Bone marrow (tissue), 2 donors: ENCODE measurements at places on chromosomes 16 and 17.

- DNase-seq = no peak
These were observed 33.9 kb downstream of the MYH11 start for GRCh38 chr16:15822957-15823356.

- no peak for DNase-seq
These were observed 14.0 kb upstream of the MTMR4 start for GRCh38 chr17:58528443-58528842.

DNA sequence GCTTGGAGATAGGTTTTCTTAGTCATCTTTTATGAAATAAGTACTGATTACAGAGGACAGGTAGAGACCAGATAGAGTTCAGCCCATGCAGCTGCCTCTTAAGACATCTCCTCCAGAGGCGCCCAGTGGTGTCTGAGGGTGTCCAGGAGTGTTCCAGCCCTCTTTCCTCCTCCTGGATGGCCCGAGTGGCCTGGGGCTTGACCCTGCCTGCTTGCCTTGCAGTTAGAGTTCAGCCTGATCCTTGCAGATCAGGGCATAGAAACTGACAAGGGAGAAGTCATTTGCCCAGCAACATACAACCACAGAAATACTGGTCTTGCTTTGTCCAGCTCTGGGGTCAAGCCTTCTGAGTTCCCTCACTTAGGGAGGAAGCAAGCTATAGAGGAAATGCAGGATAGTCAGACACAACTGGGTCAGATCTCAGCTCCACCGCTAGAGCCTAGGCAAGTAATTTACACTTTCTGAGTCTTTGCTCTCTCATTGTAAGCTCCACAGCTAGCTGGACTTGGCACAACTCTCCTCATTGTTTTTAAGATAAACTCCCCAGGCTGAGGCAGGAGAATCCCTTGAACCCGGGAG, 3.6 kb upstream of the CCL1 start:
- DNase-seq = no peak

DNA sequence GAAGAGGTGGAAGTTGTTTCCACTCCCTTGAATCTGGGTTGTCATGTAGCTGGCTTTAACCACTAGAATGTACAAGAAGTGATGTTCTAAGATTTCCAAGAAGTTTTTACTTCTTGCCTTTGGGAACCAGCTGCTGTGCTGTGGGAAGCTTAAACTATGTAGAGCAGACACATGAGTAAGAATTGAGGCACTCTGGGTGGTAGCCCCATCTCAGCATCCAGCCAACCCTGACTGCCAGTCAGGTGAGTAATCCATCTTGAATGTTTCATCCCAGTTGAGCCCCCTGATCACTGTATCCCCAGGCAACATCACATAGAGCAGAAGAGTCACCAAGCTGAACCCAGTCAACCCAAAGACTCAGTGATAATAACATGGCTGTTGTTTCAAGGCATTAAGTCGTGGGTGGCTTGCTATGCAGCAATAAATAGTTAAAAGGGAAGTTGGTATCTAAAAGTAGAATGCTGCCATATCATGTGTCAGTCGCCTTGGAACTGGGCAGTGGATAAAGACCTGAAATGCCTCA, 62.8 kb upstream of the GPR139 start:
- DNase-seq = no peak

DNA sequence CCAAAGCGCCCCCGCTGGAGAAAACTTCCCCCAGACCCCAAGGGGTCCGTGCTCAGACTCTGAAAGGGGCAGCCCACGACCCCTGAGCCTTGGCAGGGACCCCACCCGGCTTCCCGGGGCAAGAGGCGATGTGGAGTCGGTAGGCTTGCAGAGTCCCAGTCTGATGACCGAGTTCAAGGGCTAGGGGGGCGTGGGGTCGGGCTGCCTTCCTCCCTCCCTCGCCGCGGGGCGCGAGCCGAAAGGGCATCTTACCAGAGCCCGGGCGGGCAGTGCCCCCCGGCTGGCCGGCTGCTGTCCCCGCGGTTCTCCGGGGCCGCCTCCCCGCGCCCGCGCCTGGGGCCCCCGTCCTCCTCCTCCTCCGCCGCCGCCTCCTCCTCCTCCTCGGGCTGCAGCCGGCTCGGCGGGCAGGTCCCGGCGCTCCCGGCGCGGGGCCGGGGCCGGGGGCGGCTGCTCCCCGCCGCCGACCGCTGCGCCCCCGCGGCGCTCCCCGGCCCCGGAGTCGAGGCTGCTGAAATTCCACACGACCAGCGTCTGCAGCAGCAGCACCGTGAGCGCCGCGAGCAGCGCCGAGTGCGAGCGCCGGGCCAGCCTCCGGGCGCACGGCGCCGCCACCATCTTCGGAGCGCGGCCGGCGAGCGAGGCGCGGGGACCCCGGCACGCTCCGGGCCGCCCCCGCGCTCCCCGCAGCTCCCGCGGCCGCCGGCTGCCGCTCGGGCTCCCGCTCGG, 415 bp downstream of the XYLT1 start:
- DNase-seq = peak; percentile 25

GRCh38 chr16:88651989-88652761, 1.3 kb upstream of the CYBA start:
- DNase-seq = no peak

- DNase-seq = no peak
These were observed 3.0 kb downstream of the RASL10B start for GRCh38 chr17:35734396-35734795.

- DNase-seq = no peak
These were observed 12.3 kb upstream of the SPAG9 start for GRCh38 chr17:51132964-51133319.

DNA sequence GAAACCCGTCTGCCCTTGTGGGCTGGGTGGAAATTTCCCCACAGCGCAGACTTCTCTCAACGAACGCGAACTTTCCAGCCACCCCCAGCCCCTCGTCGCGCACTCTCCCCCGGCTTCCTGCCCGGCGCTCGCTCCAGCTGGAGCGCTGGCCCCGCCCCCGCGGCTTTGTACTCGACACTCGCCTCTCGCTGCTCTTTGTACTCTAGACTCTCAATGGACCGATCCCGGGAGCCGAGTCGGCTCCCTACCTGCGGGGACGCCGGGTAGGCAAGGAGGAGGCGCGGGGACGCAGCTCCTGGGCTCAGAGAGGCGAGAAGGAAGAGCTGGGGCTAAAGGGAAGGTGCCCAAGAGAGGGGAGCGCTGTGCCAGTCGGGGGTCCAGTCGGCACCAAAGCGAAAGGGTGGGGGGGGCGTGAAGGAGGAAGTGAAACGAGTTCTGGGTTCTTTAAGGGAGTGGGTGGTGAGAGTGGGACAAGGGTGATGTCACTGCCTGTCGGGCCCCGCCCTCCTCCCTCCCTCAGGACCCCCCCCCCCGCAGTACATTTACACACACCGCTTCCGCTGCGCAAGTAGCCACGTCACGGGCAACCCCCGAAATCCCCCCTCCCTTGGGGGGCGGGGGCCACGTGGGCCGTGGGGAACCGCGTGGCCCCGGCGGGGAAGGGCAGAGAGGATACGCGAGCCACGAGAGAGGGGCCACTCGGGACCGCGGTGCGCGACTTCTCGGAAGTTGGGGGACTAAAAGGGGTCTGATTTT, 9.7 kb downstream of the KDM6B start:
- peak; percentile 98 for DNase-seq

DNA sequence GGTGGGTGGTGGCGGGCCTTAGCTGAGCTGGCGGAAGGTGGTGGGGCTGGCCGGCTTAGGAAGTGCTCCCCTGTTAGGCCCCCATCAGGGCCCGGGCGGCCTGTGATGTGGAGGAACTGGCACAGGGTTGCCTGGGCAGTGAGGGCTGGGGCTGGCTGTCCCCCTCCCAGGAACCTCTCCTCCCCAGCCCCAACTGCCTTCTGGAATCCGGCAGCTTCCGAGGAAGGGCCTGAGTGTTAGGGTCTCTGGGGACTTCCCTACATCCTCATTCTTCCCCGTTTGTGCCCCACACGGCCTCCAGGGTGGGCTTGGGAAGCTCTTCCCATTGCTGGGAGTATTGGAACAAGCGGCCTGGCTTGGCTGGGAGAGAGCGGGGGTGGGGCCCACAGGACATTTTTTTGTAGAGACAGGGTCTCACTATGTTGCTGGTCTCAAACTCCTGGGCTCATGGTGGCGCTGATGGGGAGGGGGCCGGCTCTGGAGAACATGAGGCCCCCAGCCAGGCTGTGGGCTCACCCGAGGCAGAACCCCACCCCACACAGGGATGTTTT, 89.9 kb upstream of the CIBAR2 start:
- no peak for DNase-seq

DNA sequence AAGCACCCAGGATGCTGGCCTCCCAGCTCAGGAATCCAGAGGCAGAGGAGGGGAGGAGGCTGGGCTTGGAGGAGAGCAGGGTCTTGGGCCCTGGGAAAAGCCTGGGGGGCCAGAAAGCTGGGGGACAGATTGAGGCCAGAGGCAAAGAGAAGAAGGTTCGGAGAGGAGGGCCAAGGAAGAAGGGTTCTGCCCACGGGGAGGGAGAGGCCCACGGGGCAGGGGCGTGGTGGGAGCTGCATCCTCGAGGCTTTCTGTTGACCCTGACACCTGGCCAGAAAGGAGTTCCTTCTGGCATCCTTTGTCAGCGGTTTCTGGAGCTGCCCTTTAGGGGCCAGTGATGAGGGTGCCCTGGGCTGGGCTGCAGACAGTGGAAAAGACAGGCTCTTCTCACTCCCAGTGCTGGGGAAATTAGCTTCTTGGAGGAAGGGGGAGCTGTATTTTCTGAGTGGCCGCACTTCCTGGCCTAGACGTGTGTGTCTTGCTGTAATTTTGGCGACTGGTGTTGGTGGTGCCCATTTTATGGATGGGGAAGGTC, 308.7 kb downstream of the SEC14L1 start:
- DNase-seq = no peak
